ENCODE measurements at places on chromosomes 1 and 21.

DNA sequence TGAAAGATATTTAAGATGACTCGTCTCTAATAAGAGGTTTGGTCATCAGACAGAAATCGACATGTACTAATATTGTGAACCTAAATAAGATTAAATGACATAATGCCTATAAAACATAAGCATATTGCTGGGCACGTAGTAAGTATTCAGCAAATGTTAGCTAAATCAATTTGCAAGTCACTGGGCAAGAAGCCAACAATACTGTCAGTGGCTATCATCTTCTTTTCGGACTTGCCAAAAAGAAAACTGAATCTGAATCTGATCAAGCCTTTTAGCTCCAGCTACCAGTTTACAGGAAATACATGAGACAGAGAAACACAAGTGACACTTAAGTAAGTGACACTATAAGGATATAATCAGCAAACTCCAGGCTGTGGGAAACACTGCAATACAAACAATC, 46.0 kb downstream of the RPL5 start:
- DNase-seq, result no peak

DNA sequence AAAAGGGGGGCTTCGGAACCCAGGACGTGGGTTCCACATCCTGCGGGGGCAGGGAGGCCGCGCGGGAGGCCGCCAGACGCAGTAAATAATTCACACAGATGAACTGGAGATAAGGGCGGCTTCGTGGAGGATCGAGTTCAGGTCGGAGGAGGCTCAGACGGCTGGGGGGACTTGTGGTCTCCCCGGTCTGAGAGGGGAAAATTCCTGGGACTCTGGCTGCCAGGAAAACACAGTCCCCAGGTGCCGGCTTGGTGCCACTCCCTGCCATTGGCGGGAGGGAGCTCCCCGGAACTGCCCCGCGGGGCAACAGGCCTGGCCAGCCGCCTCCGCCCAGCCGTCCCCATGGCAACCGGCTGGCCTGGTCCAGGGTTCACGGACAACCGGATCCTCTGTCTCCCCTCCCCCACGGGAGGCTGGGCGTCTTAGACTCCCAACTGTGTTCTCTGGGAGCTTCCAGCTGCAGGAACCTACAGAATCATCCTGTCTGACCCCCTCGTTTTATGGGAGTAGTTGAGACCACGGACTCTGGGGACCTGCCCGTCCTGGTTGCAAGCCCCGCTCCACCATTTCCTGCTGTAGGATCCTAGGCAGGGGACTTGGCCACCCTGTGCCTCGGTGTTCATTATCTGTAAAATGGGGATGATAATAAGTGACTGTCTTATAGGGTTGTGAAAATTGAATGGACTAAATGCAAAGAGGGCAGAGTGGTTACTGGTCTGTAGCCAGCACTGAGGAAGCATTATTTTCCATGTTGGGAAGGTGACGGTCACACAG, 9.6 kb downstream of the CAMK2N1 start:
- DNase-seq, result peak; percentile 51

GRCh38 chr1:38779491-38779890, 80.1 kb downstream of the RRAGC start:
- no peak for DNase-seq

DNA sequence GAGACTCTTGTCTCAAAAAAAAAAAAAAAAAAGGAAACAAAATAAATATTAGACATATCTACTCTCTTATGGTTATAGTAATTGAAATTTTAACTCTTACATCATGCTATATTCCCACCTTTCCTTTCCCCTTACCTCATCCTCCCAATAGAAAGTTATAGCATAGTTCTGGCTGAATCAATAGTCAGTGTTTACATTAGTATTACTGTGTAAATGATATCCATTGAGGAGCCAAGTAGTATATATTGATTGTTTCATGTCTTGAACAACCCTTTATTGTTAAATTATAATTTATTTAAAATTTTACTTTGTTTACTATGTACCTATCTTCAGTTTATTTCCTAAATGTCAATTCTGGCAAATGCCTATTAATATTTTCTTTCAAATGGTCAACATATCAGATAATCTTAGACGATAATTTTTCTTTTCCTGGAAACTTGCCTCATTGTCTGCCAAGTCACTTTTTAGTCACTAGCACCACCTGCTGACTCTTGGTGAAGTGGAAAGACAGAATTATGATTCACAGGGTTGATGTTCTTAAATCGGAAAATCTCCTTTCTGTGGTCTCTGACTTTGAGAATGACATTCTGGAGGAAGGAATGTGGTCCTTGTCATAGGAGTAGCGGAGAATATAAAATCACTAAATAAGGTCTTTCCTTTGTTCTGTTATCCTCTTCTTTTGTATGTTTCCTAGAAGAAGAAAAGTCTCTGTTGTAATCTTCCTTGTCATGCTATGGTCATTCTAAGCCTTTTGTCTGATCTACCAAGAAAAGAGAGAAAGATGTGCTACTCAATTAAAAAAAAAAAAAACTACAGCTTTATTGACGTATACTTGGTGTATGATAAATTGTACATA, 8.6 kb downstream of the HJV start:
- DNase-seq, result peak; percentile 81

Measured in EL (cell line).